ENCODE measurements at places on chromosomes 6 and 20. TPM values are rescaled to one million over a fixed set of nuclear protein-coding genes. Genes with fewer than 3 reads are reported as not detected.

The LTB gene
- 4.6 TPM for total RNA-seq

The C6orf52 gene
- 3.6 TPM for total RNA-seq

The MMUT gene
- 28.5 TPM for total RNA-seq

GRCh38 chr6:122154912-122155575 lies 244.4 kb upstream of the HSF2 start:
- no peaks in the 10 kb centered on the region for H3K4me1 ChIP-seq
- H3K27me3 ChIP-seq = no peaks in the 10 kb centered on the region
- no peak overlapping the region for H3K27ac ChIP-seq
- peak; percentile 55 for DNase-seq
- H3K36me3 ChIP-seq = no peaks in the 10 kb centered on the region
- H3K4me3 ChIP-seq = no peak overlapping the region

GRCh38 chr6:63904650-63905248 lies 269.1 kb downstream of the PHF3 start:
- no peaks in the 10 kb centered on the region for H3K36me3 ChIP-seq
- no peak overlapping the region for H3K27ac ChIP-seq

DNA sequence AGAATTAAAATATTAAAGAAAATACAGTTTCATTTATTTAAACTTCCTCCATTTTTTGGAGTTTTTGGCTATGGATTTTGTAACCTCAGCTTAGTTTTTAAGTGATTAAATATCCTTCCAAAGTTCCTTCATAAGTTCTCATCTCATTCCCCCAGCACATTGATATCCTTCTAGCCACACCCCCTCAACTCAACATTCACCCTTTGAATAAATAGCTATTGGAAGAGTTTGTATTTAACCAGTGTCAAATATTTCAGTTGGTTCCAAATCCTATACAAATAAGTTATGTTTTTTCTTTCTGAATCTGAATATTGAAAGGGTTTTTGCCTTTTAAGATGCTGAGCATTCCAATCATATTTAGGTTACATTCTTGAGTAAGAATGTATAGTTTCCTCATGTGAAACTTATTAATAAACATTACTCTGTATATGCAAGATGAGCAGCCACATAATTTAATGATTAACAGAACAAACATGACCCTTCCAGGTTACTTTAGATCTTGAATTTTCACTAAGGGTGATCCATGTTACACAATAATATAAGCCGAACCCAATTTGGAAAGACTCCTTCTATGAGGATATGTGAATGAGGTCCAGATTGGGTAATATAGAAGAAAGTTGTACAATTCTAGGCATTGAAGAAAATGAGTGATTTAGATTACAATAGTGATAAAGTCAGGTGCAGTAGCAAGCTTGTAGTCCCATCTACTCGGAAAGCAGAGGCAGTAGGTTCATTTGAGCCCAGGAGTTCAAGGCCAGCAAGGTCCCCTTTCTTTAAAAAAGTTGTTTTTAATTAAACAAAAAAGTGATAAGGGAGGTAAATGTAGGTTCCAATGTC lies 13.6 kb downstream of the GLYATL3 start:
- no peak for DNase-seq
- H3K4me3 ChIP-seq = no peak overlapping the region
- H3K27ac ChIP-seq = no peak overlapping the region
- peaks cover 3% of the 10 kb centered on the region for H3K27me3 ChIP-seq

GRCh38 chr6:111653434-111653833 lies 47.8 kb upstream of the TRAF3IP2 start:
- H3K36me3 ChIP-seq = no peaks in the 10 kb centered on the region
- H3K27ac ChIP-seq = no peak overlapping the region
- H3K27me3 ChIP-seq = no peaks in the 10 kb centered on the region
- H3K4me3 ChIP-seq = no peak overlapping the region
- DNase-seq = no peak
